GM12865 (cell line): ENCODE measurements at places on chromosomes 6 and 20.

DNA sequence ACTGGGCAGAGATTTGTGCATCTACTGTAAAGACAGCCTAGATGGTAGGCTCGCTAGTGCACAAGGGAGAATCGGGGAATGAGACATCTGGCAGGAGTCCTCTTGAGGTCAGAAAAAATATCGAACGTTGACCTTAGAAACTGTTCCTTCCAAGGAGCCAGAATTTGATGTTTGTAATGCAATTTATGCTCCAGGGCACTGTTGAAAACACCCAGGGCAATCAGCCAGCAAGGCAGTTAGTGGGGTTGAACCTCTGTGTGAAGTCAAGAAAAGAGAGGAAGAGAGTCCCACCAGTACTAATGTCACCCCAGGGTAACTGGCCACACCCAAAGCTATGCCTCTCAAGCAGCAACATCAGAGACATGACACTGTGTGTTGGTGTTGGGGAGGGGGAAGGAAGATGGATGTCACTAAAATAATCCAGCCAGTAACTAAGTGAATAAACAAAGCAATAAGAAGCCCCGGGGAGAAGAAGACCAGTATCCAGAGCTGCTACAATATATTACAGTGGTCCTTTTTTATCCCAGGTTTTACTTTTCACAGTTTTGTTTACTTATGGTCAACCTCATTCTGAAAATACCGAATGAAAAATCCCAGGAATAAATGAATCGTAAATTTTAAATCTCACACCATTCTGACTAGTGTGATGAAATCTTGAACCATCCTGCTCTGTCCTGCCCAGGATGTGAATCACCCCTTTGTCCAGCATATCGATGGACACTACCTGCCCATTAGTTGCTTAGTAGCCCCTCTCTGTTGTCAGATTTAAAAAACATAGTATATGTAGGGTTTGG lies 32.9 kb upstream of the PDE10A start:
- DNase-seq: no peak

GRCh38 chr6:168163096-168163731 lies 84.2 kb upstream of the FRMD1 start:
- no peak for DNase-seq

DNA sequence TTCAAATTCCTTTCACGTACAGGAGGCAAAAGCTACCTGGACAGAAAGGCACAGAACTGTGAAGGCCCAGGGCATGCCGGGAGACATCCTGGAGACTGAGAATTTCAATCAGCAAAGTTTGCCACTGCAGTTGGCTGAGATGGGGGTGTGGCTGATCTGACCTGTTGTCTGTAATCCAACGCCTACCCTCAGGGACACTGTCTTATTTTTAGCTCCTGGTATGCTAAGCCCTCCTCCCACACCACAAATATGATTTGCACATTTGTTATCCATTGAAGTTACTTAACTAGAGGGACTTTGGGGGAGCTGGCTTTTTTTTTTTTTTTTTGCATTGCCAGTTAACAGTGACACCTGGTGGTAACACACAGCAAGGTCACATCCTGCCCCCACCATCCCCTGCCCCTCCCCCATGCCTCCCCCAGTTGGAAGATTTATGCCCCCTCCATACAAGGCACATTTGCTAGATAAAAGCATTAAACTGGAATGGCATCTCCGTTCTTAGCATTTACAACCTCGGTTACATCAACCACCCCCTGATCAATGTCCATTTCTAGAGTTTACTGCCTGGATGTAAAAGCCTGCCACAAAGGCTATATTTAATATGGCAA lies 40.4 kb downstream of the TTI1 start:
- peak; percentile 52 for DNase-seq

DNA sequence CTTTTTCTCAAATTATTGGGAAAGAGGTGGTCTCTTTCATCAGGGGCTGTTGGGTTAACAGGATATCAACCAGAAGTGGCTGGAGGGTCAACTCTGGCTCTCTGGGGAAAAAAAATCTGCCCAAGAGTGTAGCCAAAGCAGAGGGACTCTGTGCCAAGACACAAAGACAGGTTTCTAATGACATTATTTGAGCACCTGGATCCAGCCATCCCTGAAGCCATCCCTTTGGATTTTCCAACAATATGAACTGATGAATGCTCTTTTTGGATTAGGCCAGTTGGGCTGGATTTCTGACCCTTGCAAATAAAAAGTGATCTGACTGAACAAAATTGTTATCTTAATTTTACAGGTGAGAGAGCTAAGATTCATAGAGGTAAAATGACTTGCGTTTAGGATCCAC lies 88.7 kb downstream of the KCNB1 start:
- DNase-seq: no peak

GRCh38 chr6:14000901-14001300 lies 76.1 kb downstream of the RNF182 start:
- no peak for DNase-seq

DNA sequence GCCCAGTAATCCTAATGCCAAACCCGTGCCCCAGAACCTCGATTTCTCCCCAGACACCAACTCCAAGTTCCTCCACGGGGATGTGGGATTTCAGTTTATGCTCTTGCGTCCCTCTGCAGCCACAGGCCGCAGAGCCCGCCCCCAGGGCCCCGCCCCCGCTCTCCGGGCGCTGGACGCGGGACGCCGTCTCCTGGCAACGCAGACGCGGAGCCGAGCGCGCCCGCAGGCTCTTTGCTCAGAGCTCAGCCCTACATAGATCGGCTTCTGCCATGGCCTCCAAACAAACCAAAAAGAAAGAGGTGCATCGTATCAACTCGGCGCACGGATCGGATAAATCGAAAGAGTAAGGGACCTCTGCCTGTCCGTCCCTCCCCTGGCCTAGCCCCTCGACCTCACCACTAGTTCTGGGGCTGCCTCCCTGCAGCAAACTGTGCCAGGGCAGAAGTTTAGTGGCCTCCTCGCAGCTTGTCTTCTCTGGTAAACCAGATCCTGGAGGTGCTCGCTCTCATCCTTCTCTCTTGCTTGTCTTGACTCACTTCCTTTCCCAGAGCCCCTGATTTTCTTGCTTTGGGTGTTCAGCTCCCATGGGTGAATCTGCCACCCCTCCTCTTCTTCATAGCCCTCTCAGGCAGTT lies at the start of gene ADGB:
Gene ADGB, plus strand, starts transcription at position 201 of the 634 bp plus-strand sequence. Its CDS starts 69 bp downstream, at position 270.
- DNase-seq: peak; percentile 27

DNA sequence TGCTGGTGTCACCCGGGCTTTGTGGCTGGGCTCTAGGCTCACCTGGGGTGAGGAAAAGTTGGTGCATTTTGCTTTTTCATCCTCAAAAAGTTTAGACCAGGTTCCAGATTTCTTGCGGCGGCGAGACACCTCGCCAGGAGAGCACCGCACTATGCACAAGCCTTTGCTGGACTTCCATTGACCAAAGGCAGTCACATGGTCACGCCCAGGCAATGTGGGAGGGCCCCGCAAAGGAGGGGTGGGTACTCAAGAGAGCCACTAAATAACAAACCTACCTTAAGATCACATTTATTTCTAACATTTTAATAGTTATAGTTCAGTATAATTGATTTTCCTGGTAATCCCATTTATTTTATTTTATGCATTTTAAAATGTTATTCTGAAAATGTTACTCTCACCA lies 3.0 kb upstream of the KIF16B start:
- no peak for DNase-seq

GRCh38 chr6:451336-451735 lies 59.8 kb downstream of the IRF4 start:
- DNase-seq: no peak

DNA sequence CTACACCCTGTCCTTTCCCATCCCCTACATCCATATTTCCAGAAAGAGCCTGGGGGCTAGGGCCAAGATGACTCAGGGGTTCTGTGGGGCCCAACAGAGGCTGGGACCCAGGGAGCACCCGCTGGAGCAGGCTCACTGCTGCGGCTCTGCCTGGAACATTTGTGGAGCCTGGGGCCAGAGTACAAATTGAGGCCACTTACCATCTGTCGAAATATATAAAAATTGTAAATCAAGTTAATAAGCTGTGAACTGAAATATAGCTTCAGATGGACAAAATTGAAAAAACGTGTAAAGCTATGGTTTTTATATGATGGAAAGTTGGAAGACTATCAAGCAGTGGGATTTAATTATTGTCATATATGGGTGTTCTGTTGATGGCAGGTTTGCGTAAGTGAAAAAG lies 82.9 kb upstream of the ATXN1 start:
- DNase-seq: no peak

DNA sequence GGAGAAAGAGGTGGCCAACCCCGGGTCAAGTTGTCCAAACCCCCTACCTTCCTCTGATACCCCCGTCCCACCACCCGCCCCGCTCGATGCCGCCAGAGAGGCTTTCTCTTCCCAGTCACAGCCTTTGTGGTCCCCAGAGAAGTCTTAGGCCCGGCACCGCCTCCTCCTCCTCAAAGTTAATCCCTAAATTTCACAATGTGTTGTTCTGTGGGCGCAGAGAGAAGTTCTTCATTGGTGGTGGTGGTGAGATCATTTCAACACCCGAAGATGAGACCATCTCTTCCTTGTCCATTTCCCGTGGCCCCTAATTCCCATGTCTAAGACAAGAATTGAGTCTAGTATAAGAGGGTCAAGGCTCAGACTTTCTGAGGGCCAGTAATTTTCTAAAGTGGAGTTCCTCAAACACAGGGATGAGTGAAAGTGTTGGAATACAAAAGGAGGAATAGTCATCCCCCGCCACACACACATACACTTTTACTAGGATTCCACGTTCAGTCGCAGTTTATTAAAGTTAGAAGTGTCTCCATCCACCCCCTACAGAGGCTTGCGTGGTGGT lies 10.4 kb downstream of the TRIM31 start:
- no peak for DNase-seq

DNA sequence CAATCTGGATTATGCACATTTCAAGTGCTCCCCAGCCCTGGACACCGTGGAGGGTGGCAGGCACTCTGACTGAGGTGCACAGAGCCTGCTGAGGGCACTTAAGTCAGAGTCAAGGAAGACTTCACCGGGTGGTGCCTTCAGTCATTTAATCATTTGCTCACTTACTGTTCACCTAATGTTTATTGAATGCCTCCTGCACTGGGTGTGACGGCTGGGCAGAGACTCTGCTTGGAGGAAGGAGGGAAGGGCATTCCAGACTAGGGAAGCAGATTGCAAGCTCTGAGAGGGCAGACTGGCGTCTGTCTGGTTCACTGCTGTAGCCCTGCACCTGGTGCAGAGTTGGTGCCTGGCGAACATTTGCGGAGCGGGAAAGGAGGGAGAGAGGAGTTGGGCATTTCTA lies 54.2 kb upstream of the FAM83D start:
- DNase-seq: no peak

GRCh38 chr6:161498359-161498758 lies 224.5 kb upstream of the AGPAT4 start:
- peak; percentile 18 for DNase-seq

- DNase-seq: peak; percentile 62
Measured at GRCh38 chr6:47414423-47415167, 63.0 kb upstream of the CD2AP start.

DNA sequence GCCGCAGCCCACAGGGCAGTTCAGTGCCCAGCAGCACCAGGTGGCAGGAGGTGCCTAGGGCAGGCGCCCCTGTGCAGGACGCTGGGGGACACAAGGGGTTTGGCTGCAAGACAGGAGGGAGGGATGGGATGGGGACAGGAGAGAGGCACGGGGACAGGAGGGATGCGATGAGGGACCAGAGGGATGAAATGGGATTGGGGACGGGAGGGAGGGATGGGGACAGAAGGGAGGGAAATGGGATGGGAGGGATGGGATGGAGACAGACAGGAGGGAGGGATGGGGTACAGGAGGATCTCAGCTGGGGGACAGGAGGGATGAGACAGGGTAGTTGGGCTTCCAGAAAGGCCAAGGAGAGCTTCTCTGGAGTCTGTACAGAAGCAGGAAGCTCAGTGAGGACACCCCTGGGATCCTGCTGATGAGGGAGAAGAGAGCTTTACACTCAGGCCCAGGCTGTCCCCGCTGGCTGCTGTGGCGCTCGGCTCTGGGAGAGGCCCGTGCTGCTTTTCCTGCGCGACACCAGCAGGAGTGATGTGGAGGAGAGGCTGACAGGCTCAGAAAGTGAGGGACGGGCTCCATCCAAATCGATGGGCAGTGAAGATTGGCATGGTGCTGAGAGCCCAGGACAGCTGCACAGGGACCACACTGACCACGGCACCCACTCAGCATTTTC lies 400.8 kb downstream of the SMOC2 start:
- DNase-seq: no peak

- no peak for DNase-seq
Measured at GRCh38 chr20:63047267-63047666, 40.5 kb upstream of the BHLHE23 start.

- no peak for DNase-seq
Measured at GRCh38 chr6:14634072-14634471, 516.5 kb downstream of the CD83 start.

DNA sequence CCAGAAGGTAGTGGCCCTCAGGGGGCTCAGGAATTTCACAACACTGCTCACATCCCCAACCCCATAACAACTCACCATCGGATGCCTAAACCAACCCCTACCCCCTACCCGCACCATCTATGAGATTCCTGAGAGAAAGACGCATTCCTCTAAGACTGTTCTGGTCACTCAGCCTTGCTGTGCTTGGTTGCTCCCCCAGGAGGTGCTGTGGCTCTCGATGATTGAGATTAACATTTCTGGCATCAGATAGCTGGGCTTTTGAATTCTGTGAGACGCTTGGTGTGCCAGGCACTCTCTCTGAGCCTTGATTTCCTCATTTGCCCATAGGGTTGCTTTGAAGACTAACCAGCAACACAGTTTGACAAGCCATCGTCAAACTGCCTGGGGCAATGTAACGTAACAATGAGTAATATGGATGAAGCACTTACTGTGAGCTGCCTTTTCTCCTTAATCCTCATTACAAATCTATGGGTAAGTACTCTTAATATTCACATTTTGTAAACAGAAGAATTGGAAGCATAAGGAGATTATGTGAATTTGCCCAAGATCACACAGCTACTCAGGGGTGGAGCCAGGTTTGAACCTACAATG lies 978 bp downstream of the WFDC6 start:
- no peak for DNase-seq

DNA sequence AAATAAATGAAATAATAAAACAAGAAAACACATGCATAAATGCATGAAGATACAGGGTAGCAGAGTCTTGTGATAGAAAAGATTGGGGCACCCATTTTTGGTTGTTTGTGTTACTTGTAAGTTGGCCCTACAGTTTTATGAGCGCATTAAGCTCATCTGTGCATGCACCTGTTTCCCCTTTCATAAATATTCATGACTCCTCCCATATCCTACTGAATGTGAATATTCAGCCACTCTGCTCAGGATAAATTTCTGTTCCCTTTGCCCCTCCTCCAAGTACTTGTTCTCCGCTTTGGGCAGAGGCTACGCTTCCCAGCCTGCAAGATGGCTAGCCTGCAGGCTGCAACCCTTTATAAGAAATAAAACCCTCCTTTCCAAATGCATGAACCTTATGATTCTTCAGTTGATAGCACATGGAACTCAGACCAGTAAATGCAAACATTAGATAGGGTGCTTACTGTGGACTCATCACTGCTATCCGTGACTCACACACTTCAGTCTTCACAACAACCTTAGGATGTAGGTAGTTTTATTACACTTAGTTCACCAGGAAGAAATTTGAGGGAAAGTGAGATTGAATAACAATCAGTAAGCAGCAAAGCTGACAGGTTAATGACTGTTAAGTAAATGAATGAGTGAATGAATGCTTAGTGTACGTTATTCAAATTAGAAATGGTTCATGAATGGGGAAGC lies 15.0 kb downstream of the ALDH8A1 start:
- no peak for DNase-seq

GRCh38 chr6:110655821-110656220 lies 159.4 kb downstream of the CDK19 start:
- no peak for DNase-seq
